ENCODE measurements at places on chromosomes 11 and 22.
A peak's percentile ranks its signal among the peaks of the same experiment; 100 is the strongest.

GRCh38 chr11:106092446-106092845, 15.0 kb downstream of the AASDHPPT start:
- DNase-seq: no peak

GRCh38 chr11:129766898-129767604, 48.6 kb upstream of the TMEM45B start:
- peak; percentile 57 for DNase-seq

GRCh38 chr11:123251657-123252344, 56.8 kb upstream of the CLMP start:
- DNase-seq: no peak

- DNase-seq: no peak
These were observed 3.4 kb downstream of the KCNK7 start for GRCh38 chr11:65591939-65592857.

DNA sequence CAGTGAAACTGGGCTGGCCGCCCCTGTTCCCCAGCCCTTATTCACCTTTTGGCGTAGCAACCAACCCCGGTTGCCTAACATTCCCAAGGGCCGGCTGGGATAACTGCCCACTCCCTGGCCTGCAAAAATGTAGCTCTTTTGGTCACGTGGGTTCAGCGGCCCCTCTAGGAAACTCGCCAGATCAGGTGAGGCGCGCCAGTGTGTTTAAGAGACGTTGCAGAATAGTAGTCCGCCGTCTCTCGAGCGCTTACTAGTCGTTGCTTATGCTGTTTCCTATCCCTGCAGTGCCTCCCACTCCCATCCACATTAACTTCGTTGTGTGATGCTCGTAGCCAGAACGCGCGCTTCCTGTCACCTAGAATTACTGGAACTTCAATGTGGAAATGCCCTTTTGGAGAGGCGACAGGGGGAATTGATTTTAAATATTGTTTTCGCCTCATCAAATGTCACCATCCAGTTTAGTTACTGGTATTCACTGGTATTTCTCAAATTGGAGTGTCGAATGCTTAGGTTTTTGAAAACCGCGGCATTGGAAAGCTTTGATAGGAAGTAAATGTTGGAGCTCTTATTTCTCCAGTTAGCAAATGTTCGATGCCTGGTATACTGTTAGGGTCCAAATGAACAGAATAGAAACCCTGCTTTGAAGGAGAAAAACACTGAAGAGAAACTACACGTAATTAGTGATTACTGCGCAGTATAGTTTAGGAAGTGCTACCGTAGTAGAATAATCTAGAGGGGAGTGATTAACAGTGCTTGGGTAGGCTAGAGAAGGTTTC, 823 bp downstream of the CEP57 start:
- peak; percentile 69 for DNase-seq

- DNase-seq: no peak
These were observed 165.5 kb upstream of the C11orf58 start for GRCh38 chr11:16572945-16573344.

GRCh38 chr22:48897645-48898370, 929.9 kb downstream of the BRD1 start:
- no peak for DNase-seq

DNA sequence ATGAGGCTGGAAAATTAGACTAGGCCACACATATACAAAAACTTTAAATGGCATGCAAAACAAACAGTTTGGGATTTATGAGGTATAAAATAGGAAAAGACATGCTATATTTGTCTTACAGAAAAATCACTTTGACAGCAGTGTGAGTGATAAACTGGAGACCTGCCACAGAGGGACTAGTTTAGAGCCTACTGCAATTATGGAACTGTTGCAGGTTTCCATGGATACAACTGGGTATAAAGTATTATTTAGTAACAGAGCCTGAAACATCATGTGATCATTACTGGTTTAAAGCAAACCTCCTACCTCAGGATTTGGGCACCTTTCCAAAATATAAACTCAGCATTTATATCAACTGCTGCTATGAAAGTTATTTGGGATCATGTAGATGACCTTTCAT, 1032.5 kb downstream of the DLG2 start:
- DNase-seq: no peak

- no peak for DNase-seq
These were observed 117.5 kb upstream of the VPREB1 start for GRCh38 chr22:22127100-22127499.

Data from ELR (cell line).